T-helper 9 cell (primary cell): ENCODE measurements at places on chromosomes 5 and 9.

GRCh38 chr9:70481471-70481870 is 67.0 kb upstream of the KLF9 start:
- DNase-seq, result no peak

DNA sequence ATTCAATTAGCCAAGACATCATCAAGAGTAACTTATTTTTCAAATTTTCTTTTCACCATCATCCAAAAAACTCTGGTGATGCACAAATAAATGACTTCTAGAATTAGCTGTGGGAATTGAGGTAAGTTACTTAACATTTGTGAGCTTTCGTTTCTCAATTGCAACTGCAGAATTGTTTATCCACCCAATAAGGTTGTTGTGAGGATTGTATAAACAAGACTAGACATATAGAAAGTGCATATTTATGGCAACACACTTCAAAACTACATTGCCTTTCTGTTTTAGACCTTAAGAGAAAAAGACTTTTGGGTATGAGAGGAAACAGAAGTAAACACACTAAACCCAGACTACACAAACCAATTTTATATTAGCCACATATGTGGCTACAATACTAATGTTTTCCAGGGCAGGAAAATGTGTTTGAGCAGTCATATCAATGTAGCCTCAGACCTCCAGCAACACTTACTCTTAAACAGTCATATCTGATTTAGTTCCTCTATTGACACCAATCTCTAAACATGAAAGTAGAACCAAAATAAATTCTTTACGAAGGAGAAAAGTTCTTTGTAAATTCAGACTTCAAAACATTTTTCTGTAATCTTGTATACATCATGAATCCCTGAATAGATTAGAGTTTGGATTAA is 488.0 kb upstream of the CYLC2 start:
- DNase-seq, result no peak

DNA sequence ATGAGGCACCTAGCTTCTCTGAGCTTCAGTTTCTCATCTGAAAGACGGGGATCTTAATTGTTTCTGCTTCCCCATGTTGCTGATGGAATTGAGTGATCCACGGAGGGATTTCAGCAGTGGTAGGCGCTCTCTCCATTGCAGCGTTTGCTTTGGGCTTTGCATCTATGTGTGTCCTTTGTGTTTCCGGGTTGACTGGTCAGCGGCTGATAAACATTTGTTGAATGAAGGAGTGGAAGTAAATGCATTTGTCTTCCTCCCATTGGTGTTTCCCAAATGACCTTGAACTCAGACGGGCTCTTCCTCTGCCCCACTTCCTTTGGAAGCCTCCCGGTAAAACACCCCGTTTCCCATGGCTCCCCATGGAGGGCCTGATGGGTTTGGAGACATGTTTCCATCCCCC is 117.2 kb downstream of the GAPVD1 start:
- DNase-seq, result no peak

DNA sequence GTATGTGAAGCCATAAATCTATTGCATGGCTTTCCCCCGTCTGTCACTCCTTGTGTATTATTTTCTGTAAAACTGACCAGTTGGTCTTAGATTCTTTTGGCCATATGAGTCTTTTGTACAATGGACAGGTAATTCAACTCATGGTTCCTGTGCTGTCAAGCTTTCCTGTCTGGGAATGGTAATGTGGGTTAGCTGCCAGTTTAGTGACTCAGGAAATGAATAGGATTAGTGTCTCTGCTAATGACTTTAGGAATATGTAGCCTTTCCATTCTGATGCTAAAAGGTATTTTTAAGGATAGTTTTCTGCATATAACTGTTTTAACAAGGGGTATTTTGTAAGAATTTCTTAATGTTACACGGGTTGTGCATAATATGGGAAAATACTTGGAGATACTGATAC is 182.7 kb downstream of the PBX3 start:
- DNase-seq, result no peak

DNA sequence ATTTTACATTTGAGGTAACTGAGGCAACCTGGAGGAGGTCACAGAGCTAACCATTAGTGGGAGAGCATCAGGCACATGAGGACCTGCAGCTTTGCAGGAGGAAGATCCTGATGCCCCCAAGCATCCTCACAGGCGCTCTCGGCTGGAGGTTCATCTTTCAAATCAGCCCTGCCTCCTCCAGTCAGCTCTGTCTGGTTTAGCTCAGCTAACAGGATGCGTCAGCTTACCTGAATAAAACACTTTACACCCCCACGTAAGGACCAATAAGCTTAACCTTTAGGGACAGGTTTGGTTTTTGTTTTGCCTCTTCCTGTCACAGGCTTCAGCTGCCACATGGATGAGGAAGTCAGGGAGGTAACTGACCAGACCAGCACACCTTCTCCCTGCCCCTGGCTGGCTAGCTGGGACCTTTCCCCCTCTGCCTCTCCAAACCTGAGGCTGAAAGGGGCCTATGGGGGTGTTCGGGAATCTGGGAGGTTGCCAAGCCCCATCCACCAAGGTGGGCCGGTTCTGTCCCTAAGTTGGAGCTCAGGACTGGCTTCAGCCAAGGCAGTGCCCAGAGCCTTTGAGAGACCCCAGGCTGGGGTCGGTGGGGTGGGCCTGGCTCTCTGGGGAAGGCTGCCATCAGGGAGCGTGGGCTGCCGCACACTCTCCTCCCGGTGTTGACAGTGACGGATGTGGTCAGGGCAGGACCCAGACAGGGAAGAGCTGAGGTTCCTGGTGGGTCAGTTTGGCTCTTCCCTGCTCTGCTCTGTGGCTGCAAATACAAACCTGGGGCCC is 20.0 kb upstream of the FCN1 start:
- DNase-seq, result no peak

DNA sequence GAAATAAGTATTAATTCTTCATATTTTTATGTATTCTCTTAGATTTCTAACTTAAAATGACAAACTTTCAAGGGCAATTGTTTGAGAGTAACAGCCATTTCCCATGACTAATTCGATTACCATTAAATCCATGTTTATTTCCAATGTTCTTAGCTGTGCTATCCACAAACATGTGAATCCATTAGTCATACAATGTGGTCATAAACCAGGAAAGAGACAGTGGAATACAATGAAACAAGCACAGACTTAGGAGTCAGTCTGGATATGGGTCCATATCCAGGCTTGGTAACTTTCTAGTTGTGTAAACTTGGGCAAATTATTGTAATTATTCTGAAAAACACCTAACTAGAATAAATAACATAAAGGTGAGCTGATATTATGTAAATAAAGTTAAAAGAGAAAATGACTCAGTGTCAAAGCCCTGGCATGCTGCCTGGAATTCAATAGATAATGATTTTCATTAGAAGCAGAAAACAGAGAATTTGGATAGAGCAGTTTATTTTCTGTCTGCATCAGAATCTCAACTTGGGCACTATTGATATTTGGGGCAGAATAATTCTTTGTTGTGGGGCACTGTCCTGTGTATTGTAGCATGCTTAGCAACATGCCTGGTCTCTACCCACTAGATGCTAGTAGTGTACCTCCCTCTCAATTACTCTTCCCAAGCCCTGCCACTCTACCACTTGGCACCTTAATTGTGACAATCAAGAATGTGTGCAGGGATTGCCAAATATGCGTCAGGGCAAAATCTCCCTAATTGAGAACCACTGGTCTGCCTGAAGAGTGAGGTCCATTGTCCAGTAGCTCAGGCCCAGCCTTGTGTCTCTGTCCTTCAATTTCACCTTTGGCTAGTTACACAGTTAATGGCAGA is 44.7 kb upstream of the SLC27A6 start:
- no peak for DNase-seq

DNA sequence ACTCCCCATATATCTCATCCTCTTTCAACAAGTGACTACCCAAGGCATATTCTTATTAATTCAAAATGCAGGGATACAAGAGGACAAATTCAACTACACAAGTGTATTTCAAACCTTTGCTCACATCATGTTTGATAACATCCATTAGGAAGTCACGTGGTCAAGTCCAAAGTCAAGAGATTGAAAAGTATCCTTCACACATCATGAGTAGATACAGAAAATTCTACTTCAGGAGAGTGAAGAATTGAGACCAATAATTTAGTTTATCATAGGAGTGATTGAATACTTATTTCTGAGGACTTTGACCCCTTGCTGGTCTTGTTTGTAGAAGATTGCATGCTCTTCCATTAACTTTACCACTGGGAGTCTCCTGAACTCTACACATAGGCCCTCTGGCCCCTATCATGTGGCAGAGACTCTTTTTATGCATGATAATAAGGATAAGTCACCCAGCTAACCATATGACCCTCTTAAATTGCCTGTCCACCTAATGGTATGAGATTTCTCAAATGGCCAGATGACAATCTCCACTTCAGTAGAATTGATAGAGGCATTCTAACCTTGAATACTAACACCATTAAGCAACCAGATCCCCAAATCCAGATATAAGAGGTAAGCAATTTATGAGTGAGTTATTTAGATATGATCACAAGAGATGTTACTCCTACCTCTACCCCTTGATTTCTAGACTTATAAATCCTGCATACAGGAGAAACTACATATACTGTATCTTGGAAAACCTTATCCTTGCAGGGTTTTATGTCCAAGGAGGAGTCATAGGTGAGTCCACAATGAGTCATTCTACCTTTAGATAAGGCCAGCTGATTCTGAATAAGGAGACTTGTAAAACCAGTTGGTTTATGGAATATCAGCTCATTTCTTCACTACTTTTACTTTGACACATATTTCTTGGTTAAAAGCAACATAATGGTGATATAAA is 26.6 kb upstream of the SLC46A2 start:
- no peak for DNase-seq

DNA sequence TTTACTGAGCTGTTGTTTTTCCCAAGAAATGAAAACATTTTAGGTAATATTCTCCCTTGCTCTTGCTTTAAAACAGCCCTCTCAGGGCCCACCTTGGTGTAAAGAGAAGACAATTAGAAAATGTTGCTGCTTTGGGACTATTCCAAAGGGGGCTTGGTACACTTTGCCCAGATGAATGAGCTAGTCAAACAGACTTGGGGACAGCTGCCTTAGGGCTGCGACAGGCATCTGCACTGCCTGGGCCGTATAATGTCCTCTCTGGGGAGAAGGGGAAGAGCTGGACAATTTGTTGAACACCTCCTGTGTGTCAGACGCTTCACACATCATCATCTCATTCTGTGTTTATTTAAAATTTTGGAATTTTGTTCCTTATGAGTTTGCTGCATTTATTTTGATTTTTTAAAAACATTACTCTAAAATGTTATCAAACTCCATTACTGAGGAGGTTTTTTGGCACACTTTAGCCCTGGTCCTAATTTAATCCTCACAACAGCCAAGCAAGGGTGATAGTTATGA is 28.8 kb downstream of the C5orf58 start:
- DNase-seq, result no peak

GRCh38 chr5:107023732-107024131 is 647.0 kb downstream of the EFNA5 start:
- no peak for DNase-seq

GRCh38 chr5:140548300-140548688 is 832 bp downstream of the EIF4EBP3 start:
- DNase-seq, result no peak

DNA sequence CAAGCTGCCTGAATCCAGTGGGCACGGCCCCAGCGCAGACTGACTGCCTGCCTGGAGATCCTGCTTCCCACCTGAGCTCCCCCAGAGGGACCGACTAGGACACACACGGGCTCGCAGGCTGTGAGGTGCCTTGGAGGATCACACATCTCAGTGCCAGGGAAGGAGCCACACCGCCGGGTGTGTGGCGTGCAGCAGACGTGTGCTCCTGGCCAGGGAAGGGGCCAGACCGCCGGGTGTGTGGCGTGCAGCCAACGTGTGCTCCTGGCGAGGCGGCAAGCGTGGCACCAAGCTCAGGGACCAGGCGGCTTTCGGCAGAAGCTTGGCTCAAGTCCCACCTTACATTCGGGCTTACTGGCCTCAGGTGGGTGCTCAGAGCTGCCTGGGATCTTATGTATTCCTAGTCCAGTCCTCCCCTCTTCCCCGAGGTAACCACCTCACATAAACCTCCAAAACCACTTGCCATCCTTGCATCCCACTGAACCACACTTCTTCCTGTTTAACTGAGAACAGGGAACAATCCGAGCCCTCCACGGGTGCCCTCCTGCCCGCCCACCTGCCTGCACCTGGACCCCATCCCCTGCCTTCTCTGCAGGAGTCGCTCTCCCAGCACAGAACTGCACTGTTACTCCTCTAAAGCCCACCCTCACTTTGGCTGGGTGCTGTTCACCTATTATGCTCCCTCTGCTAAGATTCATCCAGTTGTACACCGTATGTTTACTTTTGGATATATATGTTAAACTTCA is 22.4 kb upstream of the MRNIP start:
- no peak for DNase-seq

GRCh38 chr9:78590068-78590467 is 293.1 kb downstream of the PSAT1 start:
- no peak for DNase-seq

DNA sequence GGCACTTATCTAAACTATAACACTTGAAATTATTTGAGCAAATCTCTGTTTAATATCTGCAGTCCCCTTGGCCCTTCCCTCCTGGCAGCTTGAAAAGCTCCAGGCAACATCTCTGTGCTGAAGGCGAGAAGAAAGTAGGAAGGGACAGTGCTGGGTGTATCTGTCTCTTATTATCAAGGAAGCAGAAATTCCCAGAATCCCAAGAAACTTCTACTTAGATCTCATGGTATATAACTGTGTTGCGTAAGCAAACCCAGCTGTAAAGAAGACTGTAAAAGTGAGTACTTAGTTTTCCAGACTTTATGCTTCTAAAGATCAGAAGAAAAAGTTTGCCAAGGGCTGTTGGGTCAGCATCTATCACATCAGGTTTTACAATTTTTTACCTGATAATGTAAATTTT is 1869.8 kb downstream of the MAT2B start:
- no peak for DNase-seq

DNA sequence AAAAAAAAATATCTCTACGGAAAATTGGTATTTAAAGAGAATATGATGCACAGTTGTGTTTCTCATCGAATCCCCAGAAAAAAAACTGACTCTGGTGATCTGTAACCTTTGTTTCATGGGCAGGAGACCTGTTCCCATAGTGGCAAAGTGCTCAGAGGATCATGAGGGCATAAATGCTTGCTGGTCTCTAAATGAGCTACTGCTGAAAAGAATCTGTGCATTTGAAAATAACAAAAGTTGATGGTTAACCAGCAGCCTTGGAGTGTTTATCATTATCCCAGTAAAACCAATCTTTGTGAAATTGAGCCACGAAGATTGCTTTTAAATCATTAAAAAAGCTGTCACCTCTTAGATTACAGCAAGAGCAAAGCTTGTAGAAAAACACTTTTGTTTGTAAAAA is 775.4 kb downstream of the MTRR start:
- no peak for DNase-seq
